ENCODE measurements at places on chromosomes 3 and 15. TPM values are rescaled to one million over a fixed set of nuclear protein-coding genes. Genes with fewer than 3 reads are reported as not detected.

TNIK gene
- 0.97 TPM for total RNA-seq

ZNF80 gene
- total RNA-seq: not detected

ZNF502 gene
- 6.6 TPM for total RNA-seq

CPNE9 gene
- not detected for total RNA-seq

PPARG gene
- 20.8 TPM for total RNA-seq

LRRC2 gene
- total RNA-seq: 6.0 TPM
